ENCODE measurements at places on chromosomes 2 and 18.

GRCh38 chr2:233013027-233013461, at the start of gene NGEF:
Gene NGEF, minus strand, starts transcription at chr2:233013256. Its CDS starts 38,366 bp downstream, at chr2:232974890.
- DNase-seq = no peak

GRCh38 chr2:134712736-134713135, 6.1 kb downstream of the TMEM163 start:
- peak; percentile 50 for DNase-seq

DNA sequence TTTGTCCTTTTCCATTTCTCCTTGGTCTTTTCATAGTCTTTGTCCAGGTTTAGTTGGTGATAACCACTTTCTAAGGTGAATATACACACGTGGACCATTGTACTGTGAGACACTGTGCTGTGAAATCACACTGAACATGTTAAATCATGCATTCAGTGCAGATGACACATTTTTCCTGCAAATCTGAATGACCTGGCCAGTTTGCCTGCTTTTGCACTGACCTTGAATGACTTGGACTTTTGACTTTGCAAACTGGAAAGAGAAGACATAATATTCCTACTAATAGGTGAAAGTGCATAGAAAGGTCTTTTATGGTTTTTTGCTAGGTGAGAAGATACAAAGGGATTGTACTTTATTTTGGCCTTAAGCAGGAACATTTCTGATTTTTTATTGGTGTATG, 21.7 kb upstream of the PHLPP1 start:
- no peak for DNase-seq

GRCh38 chr2:24749069-24749691, 44.0 kb downstream of the PTRHD1 start:
- no peak for DNase-seq

GRCh38 chr2:218658671-218659257, 659 bp downstream of the ZNF142 start:
- peak; percentile 33 for DNase-seq

GRCh38 chr2:225599856-225600255, 200.3 kb downstream of the NYAP2 start:
- DNase-seq = no peak

DNA sequence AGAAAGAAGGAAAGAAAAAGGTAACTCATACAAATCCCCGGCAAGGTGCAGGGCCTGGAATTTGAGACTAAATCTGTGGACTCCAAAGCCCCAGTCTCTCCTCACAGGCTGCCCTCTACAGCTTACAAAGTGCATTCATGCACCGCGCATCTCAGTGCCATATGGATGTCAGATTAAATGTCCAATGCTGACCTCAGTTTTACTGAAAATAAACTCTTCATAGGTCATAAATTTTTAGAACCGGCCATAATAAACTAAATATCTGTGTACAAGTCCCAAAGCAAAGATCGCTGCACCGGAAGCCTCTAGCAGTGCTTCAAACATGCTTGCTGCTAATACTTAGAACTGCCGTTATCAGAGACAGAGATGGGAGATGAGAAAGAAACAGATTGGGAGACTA, 17.7 kb downstream of the ST6GAL2 start:
- DNase-seq = no peak

Data from Kasumi-1 (cell line).